ENCODE measurements at places on chromosomes 16 and 17.
A peak's percentile ranks its signal among the peaks of the same experiment; 100 is the strongest.

DNA sequence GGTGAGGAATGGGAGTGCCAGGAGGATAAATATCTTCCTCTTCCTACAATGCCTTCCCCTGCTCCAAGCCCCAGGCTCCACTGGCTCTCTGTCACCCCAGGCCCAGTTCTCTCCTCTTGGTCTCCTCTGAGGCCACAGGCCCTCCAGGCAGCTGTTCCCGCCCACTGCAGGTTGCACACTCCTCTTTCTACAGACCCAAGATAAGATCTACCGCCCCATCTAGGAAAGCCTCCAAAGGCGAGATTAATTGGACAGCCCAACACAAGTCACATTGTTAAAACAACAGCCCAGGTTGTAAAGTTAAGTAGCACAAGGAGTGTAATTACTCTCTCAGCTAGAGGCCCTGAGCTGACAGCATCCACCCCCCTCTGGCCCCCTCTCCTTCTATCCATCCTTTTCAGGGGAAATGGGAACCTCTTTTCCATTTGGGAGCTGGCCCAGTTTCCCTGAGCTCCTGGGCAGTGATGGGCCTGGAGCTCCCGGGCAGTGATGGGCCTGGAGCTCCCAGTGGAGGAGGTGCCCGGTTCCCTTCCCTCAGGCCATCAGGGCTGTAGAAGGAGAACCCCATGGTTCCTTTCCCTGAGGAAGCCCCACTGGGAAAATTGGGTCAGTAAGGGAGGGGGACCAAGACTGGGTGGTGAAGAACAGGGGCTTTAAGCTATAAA is 7.3 kb downstream of the DLX4 start:
- no peak for DNase-seq

DNA sequence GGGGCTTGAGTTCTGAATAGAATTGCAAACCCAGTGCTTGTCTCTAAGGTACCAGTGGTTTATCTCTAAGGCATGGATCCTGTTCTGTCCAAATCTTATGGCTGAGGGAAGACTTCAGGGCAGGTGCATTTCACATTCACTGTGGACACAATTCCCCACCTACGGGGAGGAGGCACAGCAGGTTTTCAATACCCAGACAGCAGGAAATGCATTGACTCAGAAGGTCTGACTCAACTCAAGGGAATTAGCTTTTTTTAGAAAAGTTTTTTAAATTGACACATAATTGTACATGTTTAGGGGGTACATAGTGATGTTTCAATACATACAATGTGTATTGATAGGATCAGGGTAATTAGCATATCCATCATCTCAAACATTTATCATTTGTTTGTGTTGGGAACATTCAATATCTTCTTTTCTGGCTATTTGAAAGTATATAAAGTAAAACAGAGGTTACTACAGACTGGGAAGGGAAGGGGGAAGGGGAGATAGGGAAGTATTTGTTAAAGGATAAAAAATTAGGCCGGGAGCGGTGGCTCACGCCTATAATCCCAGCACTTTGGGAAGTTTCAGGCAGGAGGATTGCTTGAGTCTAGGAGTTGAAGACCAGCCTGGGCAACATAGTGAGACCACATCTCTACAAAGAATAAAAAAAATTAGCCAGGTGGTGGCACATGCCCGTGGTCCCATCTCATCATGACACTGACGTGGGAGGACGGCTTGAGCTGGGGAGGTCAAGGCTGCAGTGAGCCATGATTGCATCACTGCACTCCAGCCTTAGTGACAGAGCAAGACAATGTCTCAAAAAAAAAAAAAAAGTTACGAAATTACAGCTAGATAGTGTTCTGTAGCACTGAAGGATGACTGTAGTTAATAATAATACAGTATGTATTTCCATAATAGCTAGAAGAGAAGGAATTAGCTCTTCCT is 54.9 kb downstream of the RGS9 start:
- no peak for DNase-seq

- DNase-seq, result no peak
Observed at GRCh38 chr17:55654022-55654421, 68.6 kb downstream of the TMEM100 start.

DNA sequence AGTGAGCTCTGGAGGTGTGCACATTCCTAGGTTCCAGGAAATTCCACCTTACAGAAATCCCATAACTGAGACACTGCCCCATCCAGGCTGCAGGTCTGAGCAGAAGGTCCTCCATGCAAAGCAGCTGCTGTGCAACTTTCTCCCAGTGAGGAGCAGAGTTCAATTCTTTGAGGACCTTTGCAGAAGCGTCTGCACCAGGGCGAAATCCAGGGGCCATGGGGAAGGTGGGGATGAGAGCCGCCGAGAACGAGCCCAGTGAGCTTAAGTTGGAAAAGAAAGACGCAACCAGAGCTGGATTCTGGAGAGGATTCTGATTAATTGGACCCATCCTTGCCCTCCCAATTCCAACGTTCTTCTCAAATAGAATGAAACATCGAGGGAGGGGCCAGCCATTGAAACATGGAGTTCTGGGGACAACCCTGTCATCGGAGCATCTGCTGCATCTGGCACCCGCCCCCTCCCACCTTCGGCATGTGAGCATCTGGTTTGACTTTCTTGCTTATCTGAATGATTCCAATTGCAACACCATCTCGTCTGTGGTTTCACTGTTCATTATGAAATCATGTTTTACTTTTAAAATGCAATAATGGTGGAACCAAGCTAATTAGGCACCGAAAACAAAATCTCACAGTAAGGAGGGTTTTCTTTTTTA is 190.6 kb upstream of the FOXF1 start:
- DNase-seq, result no peak

DNA sequence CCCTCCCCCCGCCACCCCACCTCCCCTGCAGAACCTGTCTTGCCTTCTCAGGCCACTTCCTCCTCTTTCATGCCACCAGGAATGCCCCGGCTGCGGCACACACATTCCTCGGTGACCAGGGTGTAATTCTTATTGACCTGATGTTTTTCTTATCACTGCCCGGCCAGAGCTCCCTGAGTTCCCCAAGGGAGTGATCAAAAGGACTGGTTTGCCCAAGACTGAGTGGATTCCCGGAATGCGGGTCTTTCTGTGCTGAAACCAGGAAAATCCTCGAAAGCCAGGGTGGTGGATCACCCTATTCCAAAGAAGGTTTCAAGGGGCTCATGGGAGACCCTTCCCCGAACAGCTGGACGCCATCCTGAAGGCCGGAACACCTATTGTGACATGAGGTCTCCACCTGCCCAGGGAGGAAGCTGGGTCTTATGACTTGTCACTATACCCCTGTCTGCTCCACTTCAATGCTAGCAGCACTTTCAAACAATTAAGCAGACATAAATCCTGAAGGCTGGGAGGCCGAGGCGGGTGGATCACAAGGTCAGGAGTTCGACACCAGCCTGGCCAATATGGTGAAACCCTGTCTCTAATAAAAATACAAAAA is 53.0 kb upstream of the RPL38 start:
- DNase-seq, result no peak

GRCh38 chr17:74777901-74778515 is 1.9 kb upstream of the NAT9 start:
- no peak for DNase-seq

- no peak for DNase-seq
Observed at GRCh38 chr17:19335951-19336631, 26.4 kb downstream of the B9D1 start.

DNA sequence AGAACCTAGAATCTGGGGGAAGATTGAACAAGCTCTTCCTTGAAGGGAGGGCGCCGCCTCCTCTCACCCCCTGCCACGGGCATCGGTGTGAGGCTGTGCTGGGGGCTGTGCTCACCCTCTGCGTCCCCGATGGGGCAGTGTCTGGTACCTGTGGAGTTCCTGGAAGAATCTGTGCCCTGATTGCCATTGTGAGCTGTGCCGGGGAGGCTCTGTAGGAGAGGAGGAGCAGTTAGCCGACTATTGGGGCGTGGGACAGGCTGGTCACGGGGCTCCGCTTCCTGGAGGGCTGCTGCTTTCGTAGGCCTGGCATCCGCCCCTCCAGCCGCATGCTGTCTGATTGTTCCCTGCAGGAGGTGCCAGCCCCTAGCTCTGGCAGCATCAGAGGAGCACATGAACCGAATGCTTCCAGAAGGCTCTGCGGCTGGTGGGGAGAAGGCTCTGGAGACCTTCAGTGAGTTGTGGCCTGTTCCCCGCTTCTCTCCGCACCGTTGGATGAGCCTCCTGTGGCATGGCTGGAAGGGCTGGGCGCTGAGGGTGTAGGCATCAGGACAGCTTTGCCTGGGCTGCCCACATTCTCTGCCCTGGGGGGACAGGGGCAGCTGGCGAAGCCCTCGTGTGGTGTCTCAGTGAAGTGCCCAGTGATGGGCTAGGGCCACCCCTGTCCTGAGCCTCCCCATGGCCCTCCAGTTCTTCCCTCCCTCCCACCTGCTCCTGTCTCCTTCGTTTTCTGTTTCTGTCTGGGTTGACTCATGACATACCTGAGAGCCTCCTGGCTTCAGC is 86.9 kb downstream of the SEC14L1 start:
- DNase-seq, result no peak

- peak; percentile 72 for DNase-seq
Observed at GRCh38 chr16:10181196-10182162, 749 bp downstream of the GRIN2A start.

DNA sequence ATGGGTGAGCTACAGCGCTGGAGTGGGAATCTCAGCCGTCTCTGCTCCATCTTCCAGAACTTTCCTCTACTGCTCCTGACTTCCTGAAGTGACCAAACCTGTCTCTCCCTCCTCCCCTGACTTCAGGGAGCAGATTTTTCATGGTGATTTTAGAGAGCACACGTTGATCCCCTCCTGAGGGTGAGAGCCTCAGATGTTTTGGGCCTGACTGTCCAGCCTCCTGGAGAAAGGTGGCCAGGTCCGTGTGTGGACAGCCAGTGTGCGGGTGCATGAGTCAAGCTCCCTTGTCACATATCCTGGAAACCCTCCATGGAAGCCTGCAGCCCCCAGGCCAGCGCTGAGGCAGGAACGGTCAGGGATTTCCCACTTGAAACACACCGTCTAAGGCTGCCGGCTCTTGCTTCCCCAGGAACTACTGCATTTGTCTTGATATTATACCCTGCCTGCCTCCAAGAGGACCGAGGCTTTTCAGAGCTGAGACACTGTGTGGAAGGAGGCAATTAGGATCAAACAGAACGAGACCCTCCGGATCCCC is 143.1 kb downstream of the CMIP start:
- no peak for DNase-seq

GRCh38 chr16:24845726-24846547 is at the start of gene SLC5A11:
SLC5A11 (plus strand) TSS chr16:24845963; CDS start chr16:24858644, 12,681 bp downstream.
- DNase-seq, result no peak

- DNase-seq, result no peak
Observed at GRCh38 chr17:74478420-74479100, 12.1 kb downstream of the CD300A start.

DNA sequence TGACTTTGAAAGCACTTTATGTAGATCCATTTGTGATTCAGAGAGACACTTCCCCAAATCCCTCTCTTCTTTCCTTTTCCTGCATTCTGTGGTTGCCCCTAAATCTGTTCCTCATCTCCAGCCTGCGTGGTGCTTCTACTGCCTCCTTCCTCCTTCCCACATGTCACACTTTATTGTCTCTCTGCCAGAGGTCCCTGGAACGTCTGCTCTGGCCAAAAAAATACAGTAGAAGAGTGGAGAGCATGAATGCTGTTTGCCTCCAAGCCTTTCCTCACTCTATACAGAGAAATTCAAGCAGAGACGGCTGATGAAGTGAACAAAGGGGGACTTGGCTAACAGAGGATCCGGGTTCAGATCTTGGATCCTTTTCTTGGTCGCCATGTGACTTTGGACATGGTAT is 22.8 kb upstream of the IRX3 start:
- DNase-seq, result no peak

DNA sequence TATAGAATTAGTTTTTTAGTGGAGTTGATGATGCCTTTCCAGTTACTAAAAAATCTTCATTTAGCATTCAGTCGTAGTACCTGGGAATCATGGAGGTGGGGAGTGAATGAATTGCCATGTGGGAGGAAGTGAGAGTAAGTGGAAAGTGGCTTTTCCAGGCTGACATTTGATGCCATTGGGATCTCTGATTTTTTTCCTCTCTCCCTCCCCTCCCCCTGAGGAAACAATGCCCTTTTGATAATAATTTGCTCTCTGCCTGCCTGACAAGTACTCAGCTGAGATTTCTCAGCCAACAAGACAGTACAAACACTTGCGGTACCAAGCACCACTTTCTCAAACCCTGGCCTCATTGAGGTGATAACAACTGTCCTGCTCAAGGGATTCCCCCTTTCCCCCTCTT is 2.2 kb downstream of the UBE2Z start:
- DNase-seq, result no peak

DNA sequence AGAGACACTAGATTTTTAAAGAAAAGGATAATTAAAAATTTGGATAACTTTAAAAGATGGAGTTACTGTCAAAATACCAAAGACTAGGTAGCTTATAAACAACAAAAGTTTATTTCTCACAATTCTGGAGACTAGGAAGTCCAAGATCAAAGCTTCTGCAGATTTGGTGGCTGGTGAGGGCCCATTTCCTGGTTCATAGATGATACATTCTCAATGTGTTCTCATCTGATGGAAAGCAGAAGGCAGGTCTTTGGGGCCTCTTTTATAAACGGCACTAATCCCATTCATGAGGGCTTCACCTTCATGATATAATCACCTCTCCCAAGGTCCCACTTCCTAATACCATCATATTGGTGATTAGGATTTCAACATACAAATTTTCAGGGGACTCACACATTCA is 33.7 kb downstream of the NLK start:
- no peak for DNase-seq

- no peak for DNase-seq
Observed at GRCh38 chr17:20706751-20707373, 127.3 kb downstream of the CDRT15L2 start.

- no peak for DNase-seq
Observed at GRCh38 chr16:66369055-66369592, 2.6 kb downstream of the CDH5 start.

DNA sequence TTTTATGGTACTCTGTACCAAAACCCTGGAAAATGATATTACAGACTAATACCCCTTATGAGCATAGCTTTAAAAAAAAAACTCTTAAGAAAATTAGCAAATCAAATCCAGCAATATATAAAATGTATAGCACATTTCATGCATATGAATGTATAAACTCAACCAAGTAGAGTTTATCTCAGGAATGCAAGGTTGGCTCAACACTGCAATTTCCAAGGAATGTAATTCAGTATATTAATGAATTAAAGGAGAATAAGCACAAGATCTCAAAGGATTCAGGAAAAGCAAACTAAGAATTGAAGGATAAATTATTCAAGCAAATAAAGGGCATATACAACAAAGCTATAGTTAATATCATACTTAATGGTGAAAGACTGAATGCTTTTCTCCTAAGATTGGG is 61.9 kb upstream of the RPL38 start:
- no peak for DNase-seq

GRCh38 chr17:70072546-70073309 is 2.3 kb upstream of the KCNJ16 start:
- no peak for DNase-seq

- no peak for DNase-seq
Observed at GRCh38 chr16:35523991-35524390, 2064.6 kb downstream of the TP53TG3F start.

DNA sequence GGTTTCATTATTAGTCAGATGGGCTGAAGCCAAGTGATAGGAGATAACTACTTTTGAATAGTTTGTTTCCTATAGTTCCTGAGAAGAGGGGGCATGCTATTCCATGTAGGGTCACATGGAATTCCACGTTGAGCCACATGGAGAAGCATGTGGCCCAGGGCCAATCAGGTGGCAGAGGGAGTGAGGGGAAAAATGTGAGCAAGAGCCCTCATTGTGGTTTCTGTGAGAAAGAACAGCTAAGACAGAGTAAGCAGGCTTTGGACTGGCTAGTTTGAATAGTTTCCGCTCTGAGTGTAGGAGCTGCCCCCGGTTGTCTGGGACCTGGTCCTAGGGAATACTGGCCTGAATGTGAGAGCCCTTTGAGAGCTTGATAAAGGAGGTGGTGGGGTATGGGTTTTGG is 69.9 kb upstream of the CNTNAP4 start:
- DNase-seq, result no peak

- DNase-seq, result peak; percentile 46
Observed at GRCh38 chr16:72664056-72664508, 383.8 kb downstream of the ZFHX3 start.
